GM23248 (cell line): ENCODE measurements at places on chromosomes 3 and 15. TPM values are rescaled to one million over a fixed set of nuclear protein-coding genes. Genes with fewer than 3 reads are reported as not detected.

Gene AP2M1
- total RNA-seq: 889 and 951 TPM in 2 replicates

Gene CIB1
- total RNA-seq: 30.7 and 45.8 TPM in 2 replicates

DNA sequence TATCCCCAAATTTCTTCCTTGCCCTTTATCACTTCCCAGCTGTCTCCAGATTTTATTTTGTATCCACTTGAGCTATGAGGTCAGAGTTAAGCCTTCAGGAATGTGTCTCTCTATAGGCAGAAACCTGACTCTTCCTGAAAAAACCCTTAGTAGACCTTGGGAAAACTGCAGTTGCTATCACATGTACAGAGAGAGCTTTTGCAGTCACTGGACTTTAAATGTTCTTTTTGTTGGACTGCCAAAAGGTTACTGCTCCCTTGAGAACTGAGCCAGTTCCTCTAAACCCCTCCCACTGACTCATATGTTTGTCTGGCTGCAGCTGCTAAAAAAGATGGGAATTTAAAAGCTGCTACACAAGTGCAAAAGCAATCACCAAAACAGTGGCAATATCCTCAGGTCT is 169.1 kb upstream of the CCDC54 start:
- peak overlapping the region; percentile 35 for H3K4me3 ChIP-seq
- H3K36me3 ChIP-seq: no peaks in the 10 kb centered on the region
- H3K27me3 ChIP-seq: no peaks in the 10 kb centered on the region
- peak; percentile 97 for DNase-seq
- peak overlapping the region; percentile 58 for H3K27ac ChIP-seq

Gene TLR9
- total RNA-seq: not detected in 2 replicates

Gene UBAP1L
- total RNA-seq: 0.43 and 0.63 TPM in 2 replicates

GRCh38 chr15:78634210-78635145 is 6.5 kb downstream of the CHRNB4 start:
- DNase-seq: no peak
- peaks cover under 1% of the 10 kb centered on the region for H3K27me3 ChIP-seq
- H3K4me1 ChIP-seq: no peaks in the 10 kb centered on the region
- H3K27ac ChIP-seq: no peak overlapping the region
- no peaks in the 10 kb centered on the region for H3K36me3 ChIP-seq

GRCh38 chr3:186053954-186054791 is 54.7 kb downstream of the ETV5 start:
- no peak overlapping the region for H3K4me3 ChIP-seq
- no peak overlapping the region for H3K27ac ChIP-seq
- peaks cover 7% of the 10 kb centered on the region; the same call in 1 of the 2 replicates for H3K4me1 ChIP-seq

DNA sequence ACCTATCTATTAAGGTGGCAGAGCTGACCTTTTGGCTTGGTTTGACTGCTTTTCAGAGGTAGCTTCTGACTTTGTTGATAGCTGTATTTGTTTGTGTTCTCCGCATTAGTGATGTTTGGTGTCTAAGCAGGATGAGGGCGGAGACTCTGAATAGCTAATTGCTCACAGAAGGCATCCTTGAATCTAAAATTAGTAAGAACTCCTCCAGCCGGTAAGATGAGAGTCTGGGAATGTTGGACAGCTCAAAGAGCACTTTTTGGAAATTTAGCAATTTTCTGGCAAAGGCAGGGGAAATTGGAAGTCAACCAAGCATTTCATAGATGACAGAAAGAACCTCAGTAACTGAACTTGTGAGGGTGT is 174.1 kb downstream of the KLHL25 start:
- peak overlapping the region; percentile 93 for H3K27ac ChIP-seq
- H3K4me1 ChIP-seq: peaks cover 90% of the 10 kb centered on the region
- no peaks in the 10 kb centered on the region for H3K27me3 ChIP-seq
- no peaks in the 10 kb centered on the region for H3K36me3 ChIP-seq
- peak overlapping the region; percentile 74 for H3K4me3 ChIP-seq

GRCh38 chr15:71757741-71758530 is 52.4 kb upstream of the NR2E3 start:
- H3K27me3 ChIP-seq: no peaks in the 10 kb centered on the region
- H3K36me3 ChIP-seq: no peaks in the 10 kb centered on the region; the same call in 1 of the 2 replicates
- no peak overlapping the region for H3K27ac ChIP-seq
- peaks cover 23% of the 10 kb centered on the region for H3K4me1 ChIP-seq
- H3K4me3 ChIP-seq: no peak overlapping the region

DNA sequence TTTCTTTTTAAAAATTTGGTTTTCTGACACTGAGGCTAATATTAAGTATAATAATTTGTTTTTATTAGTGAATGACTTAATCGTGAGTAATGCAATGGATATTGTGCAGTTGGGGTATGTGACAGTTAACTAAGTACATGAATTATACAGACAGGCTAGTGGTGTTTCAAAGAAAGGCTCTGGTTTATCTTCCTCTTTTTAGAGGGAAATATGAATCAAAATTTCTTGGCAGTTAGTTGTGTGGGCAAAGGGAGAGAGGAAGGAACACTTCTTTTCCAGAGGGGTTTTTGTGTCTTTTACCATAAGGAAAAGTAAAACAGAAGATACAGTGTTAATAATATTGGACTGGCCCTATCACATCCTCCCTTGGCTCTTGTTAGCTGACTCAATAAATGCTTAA is 2.7 kb downstream of the ZNF654 start:
- peaks cover 3% of the 10 kb centered on the region; the same call in 1 of the 2 replicates for H3K36me3 ChIP-seq
- H3K27ac ChIP-seq: no peak overlapping the region
- H3K4me1 ChIP-seq: peaks cover 32% of the 10 kb centered on the region
- peak; percentile 27 for DNase-seq
- H3K4me3 ChIP-seq: peak overlapping the region; percentile 93

Gene ATP13A3
- 232 and 241 TPM in 2 replicates for total RNA-seq
